Heart right ventricle (tissue), 16 donors: ENCODE measurements at places on chromosomes 16 and 17. TPM values are rescaled to one million over a fixed set of nuclear protein-coding genes. Genes with fewer than 3 reads are reported as not detected.

Gene KRTAP3-1
- not detected for total RNA-seq

- H3K4me1 ChIP-seq, result peaks cover 24% of the 10 kb centered on the region
- no peaks in the 10 kb centered on the region for H3K36me3 ChIP-seq
- no peak overlapping the region for H3K27ac ChIP-seq
- H3K27me3 ChIP-seq, result no peaks in the 10 kb centered on the region
- no peak overlapping the region for H3K4me3 ChIP-seq
- no peak for DNase-seq
Observed at GRCh38 chr16:14322186-14322585, 251.1 kb downstream of the MRTFB start.

GRCh38 chr16:10660950-10661635 is 33.6 kb downstream of the TEKT5 start:
- H3K27me3 ChIP-seq, result no peaks in the 10 kb centered on the region
- H3K4me1 ChIP-seq, result no peaks in the 10 kb centered on the region
- no peak for DNase-seq
- H3K27ac ChIP-seq, result no peak overlapping the region

DNA sequence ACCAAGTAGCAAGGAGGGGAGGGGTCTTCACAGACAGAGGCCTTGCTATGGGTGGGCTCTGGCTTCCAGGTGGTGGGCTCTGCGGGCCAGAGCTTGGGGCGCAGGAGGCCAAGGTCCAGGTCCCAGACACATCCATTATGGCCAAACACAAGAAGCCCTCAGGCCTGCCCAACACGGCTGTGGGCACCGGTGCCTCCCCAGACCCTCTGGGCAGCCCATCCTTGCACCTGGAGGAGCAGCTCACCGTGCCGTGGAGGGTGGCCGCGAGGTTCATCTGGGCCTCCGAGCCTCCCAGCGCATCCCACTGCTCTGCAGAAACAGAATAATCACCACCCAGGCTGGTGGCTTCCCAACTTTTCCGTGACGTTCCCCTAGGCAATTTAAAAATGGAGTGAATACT is 55.9 kb downstream of the TBC1D16 start:
- H3K4me3 ChIP-seq, result no peak overlapping the region
- DNase-seq, result no peak
- H3K27me3 ChIP-seq, result no peaks in the 10 kb centered on the region
- no peak overlapping the region for H3K27ac ChIP-seq
- no peaks in the 10 kb centered on the region for H3K4me1 ChIP-seq

- H3K4me1 ChIP-seq, result peaks cover 5% of the 10 kb centered on the region
- DNase-seq, result no peak
- H3K27ac ChIP-seq, result no peak overlapping the region
- H3K27me3 ChIP-seq, result no peaks in the 10 kb centered on the region
Observed at GRCh38 chr17:55322453-55322985, 57.8 kb downstream of the HLF start.

Gene SCGB1C2
- not detected for total RNA-seq

- no peak for DNase-seq
- H3K36me3 ChIP-seq, result no peaks in the 10 kb centered on the region
- no peak overlapping the region for H3K4me3 ChIP-seq
- no peaks in the 10 kb centered on the region for H3K4me1 ChIP-seq
Observed at GRCh38 chr16:87824016-87824990, 45.0 kb downstream of the SLC7A5 start.

Gene C17orf113
- total RNA-seq, result 1.2 TPM

Gene CTRB2
- total RNA-seq, result 3.0 TPM

GRCh38 chr16:83807710-83808572 is at the start of gene HSBP1:
Gene HSBP1 (plus strand): TSS chr16:83807978. CDS start chr16:83808077, 99 bp downstream.
- peaks cover 38% of the 10 kb centered on the region for H3K36me3 ChIP-seq
- peak within 1 kb of the TSS; percentile 84 for H3K27ac ChIP-seq
- peak within 1 kb of the TSS; percentile 84 for H3K4me3 ChIP-seq
- H3K27me3 ChIP-seq, result no peaks in the 10 kb centered on the region
- H3K4me1 ChIP-seq, result peaks cover 4% of the 10 kb centered on the region

- no peaks in the 10 kb centered on the region for H3K4me1 ChIP-seq
- no peak overlapping the region for H3K4me3 ChIP-seq
- no peak for DNase-seq
- H3K36me3 ChIP-seq, result peaks cover 91% of the 10 kb centered on the region
- no peak overlapping the region for H3K27ac ChIP-seq
Observed at GRCh38 chr16:28981517-28981916, 3.3 kb upstream of the LAT start.

Gene RCVRN
- total RNA-seq, result not detected

Gene PLCD3
- 129 TPM for total RNA-seq

Gene ARSG
- 2.5 TPM for total RNA-seq

DNA sequence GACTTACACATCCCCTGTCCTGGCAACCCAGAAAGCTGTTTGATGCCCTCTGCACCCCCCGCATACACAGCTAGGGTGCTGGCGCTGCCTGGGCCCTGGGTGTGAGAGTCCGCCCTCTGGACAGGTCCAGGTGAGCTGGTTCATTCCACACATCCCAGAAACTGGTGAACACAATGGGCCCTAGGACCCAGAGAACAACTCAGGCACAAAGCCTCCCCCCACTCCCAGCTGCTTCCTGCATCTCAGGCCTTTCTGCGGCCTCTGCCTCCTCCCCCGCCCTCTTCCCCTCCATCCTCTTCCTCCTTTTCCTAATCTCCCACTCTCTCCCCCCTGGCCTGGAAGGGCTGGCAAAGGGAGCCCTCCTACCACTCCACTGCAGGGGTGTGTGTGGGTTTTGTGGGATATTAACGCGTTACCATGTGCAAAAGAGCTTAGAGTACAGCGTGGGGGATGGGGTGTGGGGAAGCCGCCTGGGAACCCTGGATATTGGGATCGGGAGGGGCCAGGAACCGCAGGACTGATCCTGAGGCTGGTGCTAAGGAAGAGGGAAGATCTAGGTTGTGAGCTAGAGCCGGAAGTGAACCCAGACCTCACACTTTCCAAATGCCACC is 1.6 kb upstream of the PPP1R9B start:
- peak overlapping the region; percentile 90 for H3K4me3 ChIP-seq
- H3K27me3 ChIP-seq, result no peaks in the 10 kb centered on the region
- DNase-seq, result peak; percentile 92
- H3K4me1 ChIP-seq, result peaks cover 74% of the 10 kb centered on the region
